ENCODE measurements at places on chromosomes 2 and 18.
A peak's percentile ranks its signal among the peaks of the same experiment; 100 is the strongest.

DNA sequence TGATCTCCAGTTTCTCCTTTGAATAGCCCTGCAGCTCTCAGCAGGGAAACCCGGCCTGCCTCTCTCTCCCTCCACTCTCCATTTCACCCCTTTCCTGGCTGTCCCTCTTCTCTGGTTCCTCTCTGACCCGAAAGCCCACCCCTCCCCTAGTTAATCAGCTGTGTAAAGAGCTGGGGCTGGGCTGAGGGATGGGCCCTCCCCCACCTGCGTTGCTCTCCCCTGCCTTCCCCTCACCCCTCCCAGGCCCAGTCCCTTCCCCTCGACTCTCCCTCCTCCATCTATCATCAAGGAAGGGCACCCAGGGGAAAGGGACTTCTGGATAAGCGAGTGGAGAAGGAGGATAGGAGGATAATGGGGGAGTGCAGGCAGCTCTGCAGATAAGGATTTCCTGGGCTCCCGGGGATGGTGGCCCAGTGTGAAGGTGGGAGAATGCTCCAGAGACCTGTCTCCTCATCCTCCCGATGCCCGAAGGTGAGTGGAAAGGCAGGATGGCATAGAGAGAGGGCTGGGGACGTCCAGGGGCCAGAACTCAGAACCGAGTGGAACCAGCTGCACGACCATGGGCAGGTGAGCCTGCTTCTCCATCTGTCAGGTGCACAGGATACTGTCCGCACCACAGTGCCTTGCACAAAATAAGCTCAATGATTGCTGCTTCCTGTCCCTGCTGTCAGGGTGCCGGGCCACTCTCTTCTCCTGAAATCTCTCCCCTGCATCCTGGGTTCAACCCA is 12.0 kb downstream of the SLC30A3 start:
- no peak for DNase-seq

- no peak for DNase-seq
These were observed 171.1 kb downstream of the HDAC4 start for GRCh38 chr2:239229545-239230279.

DNA sequence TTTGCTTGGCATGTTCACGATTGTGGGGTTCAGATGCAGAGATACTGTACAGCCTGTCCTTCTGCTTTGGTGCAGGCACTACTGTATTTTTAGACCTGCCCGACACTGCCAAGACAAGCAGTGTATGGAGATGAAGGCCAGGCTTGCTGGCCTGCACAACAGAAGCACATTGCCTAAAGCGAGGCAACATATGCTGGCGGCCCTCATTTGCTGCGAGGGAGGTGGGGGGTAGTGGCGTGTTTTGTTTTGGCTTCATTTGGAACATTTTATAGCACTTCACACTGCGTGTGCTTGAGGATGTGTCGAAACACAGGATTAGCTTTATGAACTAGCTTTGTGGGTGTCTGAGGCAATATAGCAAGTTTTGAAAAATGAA is 27.0 kb downstream of the TMEM182 start:
- no peak for DNase-seq

DNA sequence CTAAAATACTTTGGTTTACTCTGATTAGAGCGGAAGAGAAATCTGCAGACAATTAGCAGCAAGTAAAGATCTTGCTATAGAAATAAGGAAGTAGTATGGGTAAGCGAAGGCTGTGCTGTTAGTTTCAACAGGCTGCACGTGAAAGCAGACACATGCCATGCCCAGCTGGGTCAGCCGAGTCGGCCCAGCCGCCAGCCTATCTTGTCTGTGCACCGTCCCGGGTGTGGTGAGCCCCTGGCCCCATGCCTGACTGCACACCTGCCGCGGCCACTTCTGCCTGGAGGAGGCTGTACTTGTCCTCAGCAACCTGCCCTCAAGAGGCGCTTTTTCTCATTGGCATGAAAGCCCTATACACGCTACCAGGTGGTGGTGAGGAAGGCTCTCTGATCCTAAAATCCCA is 185.5 kb downstream of the SEPTIN10 start:
- no peak for DNase-seq

GRCh38 chr2:240584486-240585031 is 2.0 kb upstream of the CAPN10 start:
- DNase-seq: peak; percentile 85

DNA sequence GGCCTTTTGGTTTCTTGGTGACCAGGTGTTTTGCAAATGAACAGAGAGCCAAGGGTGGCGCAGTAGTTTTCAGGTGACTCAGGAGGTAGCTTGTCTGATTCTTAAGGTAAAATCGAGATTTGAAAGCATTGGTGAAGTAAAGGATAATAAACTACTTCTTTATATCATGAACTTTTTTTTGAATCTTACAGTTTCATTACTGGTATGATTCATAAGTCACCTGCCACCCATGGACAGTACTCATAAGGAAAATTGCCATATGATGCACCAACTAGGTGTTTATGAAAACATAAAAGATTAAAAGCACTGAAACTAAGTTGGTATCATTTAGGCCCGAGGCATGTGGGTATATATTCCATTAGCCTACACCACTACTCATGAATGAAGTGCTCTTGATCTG is 84.1 kb upstream of the MGAT5 start:
- no peak for DNase-seq

- no peak for DNase-seq
These were observed 58.2 kb upstream of the PPM1B start for GRCh38 chr2:44110444-44110843.

- peak; percentile 63 for DNase-seq
These were observed 6.2 kb downstream of the MRPS5 start for GRCh38 chr2:95115418-95115817.

GRCh38 chr2:45466053-45466452 is 145.0 kb downstream of the SRBD1 start:
- no peak for DNase-seq

Data from fibroblast of mammary gland (primary cell).